ENCODE measurements at places on chromosomes 6 and 20.

DNA sequence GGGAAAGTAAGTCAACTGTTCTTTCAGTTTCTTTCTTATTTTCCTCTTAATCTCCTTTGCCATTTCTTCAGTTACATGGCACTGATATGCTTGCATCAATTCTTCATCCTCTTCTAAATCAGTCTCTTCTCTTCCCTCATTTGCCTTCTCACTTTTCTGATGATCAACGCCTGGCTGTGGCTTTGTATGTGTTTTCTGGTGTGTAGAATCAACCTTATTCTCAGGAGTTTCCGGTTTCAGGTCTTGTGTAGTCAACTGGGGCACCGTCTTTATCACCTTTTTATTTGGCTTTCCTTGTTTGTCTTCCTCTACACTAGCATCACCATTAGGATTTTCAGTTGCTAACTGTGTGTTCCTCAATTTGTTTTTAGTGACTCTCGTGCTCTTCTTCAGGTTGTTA, 31.6 kb downstream of the AHI1 start:
- no peak for DNase-seq

GRCh38 chr6:2763345-2763841, 1.8 kb upstream of the WRNIP1 start:
- DNase-seq = no peak

- no peak for DNase-seq
Observed at GRCh38 chr6:2751871-2752270, 1.1 kb upstream of the MYLK4 start.

DNA sequence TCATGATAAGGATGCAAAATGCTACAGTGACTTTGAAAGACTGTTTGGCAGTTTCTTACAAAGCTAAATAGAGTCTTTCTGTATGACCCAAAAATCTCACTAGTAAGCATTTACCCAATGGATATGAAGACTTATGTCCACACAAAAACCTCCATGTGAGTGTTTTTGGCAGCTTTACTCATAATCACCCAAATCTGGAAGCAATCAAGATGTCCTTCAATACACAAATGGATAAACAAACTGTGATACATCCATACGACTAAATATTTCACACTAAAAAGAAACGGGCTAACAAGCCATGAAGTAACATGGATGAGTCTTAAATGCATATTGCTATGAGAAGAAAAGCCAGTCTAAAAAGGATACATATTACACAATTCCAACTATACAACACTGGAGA, 117.2 kb downstream of the PDE10A start:
- DNase-seq = no peak

- no peak for DNase-seq
Observed at GRCh38 chr6:26260725-26261490, 104.1 kb upstream of the BTN3A2 start.

DNA sequence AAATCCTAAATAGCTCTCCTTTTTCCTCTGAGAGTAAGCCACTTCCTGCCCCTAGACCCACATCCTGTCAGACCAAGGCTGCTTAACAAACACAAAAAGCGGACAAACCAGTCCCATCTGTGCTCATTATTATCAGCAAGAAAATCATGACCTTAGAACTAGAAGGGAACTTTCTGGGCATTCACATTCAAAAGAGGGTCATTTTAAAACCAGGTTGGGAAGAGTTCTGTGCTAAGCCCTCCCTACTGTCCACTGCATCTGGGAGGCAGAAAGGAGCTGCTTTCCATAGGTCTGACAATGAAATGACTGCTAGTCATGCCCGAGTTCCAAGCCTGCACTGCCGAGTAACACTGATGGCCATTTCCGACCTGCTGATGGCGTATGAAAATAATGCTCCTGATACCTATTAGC, 15.4 kb downstream of the EZR start:
- peak; percentile 53 for DNase-seq

GRCh38 chr6:16429669-16430068, 191.3 kb downstream of the GMPR start:
- DNase-seq = no peak

- DNase-seq = no peak
Observed at GRCh38 chr20:32980131-32980941, 23.9 kb downstream of the SUN5 start.

DNA sequence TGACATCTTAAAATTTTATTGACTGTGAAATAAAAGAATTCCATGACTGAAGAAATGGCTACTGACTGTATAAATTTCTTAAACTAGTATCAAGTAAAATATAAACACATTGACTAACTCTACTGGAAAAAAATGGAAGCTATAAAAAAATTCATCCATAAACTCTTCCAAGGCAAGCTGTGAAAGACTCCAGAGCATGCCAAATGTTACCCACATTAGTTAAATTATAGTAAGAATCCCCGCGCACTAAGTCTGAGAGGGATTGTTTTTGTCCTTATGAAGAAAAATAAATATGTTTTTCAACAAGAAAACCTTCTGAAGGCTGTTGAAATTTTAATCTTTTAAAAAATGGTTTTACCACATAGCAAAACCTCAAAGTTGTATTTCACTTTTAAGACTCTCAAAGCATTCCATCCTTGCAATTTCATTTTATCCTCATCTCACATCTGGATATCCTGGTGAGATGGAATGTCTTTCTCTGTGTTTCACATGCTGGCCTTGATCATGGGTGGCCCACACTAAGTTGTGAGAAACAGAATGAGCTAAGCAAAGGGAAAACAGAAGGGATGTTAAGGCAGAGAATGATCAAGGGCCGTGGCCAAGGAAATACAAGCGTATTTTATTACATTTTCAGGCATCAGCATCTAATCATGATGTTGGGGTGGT, 732.5 kb downstream of the KIF16B start:
- no peak for DNase-seq

GRCh38 chr6:41159415-41160082, 3.4 kb downstream of the TREM2 start:
- DNase-seq = no peak

DNA sequence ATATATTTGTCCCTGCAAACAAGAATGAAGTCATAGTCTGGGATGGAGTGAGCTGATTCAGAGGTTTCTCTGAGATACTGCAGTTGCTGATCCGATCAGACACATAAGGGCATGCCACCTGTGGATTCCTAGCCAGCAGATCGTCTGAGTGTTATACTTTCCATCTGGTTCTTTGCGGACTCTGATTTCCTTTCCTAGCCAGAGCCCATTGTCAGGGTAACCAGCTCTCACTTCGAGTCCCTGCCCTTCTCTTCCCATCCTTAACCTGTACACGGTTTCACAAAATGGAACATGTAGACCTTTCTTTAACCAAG, 100.9 kb downstream of the TMEM200A start:
- DNase-seq = no peak

DNA sequence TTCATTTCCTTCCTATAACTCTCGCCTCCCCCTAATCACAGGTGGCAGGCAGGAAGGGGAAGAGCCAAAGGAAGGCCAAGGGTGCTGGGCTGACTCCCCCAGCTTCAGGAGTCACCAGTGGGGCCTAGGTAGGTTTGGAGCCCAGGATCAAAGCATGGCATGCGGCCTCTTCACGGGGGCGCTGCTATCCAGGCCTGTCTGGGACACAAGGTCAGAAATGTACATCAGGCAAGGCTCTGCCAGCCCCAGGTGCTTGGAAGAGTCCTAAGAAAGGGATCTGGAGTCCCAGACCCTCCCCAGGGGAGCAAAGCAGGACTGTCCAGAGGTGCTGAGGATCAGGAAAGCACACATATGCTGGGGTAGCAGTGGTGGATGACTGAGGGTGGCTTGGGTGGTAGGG, 10.4 kb downstream of the PI16 start:
- DNase-seq = no peak

DNA sequence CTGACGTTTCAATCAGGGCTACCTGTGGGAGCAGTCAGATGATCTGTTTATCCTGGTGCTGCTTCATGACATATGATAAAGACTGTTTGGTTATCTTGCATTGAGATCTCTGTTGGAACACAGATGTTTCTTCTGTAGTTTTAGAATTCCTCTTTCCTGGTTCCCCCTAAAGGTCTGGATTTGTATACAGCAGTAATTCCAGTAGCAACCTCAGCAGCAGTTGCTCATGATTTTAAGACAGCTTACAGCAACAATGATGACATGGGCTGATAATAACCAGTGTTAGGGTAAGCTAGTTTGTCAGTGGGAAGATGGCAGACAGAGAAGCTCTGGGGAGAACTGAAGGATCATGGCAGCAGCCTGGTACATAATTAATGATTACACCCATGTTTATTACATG, 439.4 kb downstream of the PHF3 start:
- DNase-seq = no peak

DNA sequence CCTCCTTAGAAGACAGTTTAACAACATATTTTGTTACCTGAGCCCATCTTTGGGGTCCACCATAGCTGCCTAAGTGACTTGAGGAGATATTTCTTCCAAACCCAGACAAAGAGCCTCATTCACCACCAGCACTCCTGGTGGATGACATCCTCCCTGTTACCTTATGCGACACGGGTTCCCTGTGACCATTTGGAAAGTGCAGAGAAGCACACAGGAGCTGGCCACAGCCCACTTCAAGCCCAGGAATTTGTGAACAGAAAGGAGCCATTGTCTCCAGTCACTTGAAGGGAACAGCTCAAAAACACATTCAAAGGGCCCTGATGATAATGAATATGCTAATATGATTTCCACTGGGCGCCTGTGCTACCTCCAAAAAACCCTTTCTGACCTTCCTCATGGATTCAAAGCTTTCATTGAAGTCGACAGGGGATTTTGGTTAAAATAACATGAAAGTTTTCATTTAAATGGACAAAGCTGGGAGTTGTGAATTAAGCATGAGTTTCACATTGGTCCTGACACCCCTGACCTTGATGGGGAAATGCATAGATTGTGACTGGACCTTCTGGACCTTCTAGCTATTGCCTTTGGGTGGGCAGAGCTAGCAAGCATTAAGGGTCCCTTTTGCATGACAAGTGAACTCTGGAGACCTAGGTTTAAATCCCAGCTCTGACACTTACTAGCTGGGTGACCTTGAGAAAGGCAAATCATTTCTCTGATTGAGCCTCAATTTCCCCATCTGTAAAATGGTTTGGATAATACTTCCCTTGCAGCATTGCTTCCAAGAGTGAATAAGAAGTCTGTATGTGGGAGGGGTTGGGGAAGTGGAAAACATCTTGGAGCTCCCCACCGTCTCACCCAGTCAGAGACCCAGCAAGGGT, 83.3 kb upstream of the SIRPA start:
- DNase-seq = no peak

- no peak for DNase-seq
Observed at GRCh38 chr6:25481267-25481666, 170.7 kb upstream of the SCGN start.

GRCh38 chr6:10552270-10552810, 31.2 kb downstream of the GCNT2 start:
- no peak for DNase-seq

DNA sequence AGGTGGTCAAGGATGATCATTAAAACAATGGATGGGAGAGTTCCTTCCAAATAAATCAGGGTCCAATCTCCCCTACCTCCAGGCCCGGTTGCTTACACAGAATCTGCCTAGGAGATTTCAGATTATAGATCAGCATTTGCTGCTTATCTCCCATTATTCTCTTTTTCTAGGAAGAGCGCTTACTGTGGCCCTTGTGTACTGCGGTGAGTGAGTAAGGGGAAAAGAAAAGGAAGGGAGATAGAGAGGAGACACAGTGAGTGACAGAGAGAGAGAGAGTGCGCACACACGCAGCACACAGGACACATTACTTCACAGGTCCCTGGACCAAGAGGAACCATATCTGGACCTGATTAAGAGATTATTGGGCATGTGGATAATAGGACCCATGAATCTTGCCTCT, 6.2 kb downstream of the LATS1 start:
- no peak for DNase-seq

- DNase-seq = no peak
Observed at GRCh38 chr20:8127553-8128255, 4.4 kb upstream of the PLCB1 start.

DNA sequence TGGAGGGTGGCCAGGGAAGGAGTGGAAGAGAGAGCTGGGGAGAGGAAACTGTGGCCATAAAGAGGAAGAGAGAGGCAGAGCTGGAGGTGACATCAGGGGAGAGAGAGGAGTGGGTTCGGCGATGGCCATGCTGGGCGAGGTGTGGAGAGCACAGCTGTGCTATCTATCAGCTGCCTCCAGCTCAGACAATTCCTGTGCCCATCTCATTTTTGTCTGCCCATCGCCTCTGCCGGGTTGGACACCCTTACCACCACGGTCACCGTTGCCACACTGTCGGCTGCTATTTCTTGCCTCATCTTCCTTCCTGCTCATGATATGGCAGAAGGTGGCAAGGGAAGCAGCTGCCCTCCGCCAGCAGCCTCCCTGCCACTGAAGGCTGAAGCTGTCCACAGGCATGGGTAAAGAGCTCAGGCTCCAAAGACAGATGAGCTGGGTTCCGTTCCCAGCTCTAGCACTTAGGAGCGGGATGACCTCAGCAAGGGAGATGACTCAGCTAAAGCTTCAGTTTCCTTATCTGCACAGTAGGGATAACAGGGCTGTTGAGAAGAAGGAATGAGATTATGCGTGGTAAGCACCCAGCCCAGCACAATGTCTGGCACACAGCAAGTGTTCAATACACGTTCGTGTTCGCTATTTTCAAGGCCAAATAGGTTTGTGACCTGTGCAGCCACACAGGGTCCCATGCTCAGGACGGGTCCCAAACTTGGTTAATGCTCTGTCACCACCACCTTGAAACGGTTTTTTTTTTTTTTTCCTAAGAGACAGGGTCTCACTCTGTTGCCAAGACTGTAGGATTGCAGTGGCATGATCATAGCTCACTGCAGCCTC, 21.9 kb upstream of the TAF8 start:
- no peak for DNase-seq

DNA sequence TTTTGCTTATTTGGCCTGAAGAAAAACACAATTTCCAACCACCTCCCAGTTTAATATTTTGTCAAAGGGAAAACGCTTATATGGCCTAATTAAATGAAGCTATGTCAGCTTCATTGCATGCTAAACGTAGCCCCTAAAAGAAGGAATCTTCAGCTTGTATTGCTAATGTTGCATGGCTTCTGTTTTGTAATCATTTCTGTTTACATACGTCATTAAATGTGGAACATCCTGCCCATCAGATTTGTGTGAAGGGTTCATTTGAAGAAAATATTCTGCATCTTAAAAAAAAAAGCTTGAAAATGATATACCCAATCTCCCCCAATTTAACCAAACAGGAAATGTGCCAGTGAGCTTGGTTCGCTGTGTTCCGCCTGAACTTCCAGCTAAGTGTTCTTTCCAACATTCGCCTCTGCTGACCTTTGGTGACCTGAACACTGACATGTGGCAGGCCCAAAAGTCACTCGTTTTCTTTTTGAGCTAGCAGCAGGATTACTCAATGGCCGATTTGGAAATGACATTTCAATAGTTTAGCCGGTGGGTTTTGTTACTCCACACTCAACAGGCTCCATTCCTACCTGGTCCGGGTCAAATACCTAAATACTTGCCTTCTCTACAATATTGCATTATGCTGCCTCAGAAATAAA, 12.7 kb upstream of the SIRT5 start:
- DNase-seq = no peak

DNA sequence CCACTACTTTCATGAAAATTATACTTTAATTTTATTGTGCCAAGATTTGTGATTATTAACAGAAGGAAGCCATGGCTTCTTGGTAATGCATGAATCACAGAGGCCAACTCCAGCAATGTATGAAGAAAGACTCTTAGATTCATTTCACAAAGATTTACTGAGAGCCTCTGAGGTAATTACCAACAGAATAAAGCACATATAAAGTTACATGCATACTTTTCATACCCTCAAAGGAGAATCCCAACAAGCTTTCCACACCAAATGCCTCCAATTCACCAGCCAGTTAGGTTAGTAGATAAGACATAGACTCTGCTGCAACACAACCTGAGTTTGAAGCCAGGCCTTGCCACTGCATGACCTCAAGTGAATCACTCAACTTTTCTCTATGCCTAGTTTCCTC, 41.9 kb downstream of the HBS1L start:
- DNase-seq = no peak

- DNase-seq = no peak
Observed at GRCh38 chr20:9509246-9509645, 5.1 kb upstream of the LAMP5 start.

All from GM20000 (cell line).